ENCODE measurements at places on chromosomes 6 and 20. TPM values are rescaled to one million over a fixed set of nuclear protein-coding genes. Genes with fewer than 3 reads are reported as not detected.

The LHFPL5 gene
- not detected for polyA plus RNA-seq

The SMPDL3A gene
- 8.1 TPM for polyA plus RNA-seq

The C6orf15 gene
- polyA plus RNA-seq = not detected

The TMEM200A gene
- polyA plus RNA-seq = 0.15 TPM

The FRS3 gene
- polyA plus RNA-seq = 3.2 TPM

The PACSIN1 gene
- polyA plus RNA-seq = 12.7 TPM

GRCh38 chr6:118618676-118619377 is 32.6 kb downstream of the CEP85L start:
- peak; percentile 54 for DNase-seq

- DNase-seq = peak; percentile 53
These were observed 58.4 kb downstream of the SYTL3 start for GRCh38 chr6:158708239-158708638.

DNA sequence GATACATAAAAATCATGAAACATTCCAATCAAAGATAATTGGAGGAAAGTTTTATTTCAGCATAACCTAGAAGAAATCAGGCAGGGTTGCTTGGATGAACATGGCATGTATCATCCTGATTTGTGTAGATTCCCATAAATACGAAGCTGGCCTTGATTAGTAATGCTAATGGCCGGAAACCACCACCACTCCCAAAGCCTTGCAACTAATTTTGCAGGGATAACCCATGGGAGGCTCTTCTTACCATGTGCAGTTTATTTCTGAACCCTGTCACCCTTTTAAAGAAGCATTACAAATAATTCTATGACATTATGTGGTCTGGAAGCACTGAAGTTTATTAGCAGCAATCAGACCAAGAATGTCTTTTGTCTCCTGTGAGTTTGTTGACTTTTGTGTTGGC is 80.8 kb downstream of the AIG1 start:
- no peak for DNase-seq

- no peak for DNase-seq
These were observed 42.4 kb downstream of the SSR1 start for GRCh38 chr6:7270320-7271204.

DNA sequence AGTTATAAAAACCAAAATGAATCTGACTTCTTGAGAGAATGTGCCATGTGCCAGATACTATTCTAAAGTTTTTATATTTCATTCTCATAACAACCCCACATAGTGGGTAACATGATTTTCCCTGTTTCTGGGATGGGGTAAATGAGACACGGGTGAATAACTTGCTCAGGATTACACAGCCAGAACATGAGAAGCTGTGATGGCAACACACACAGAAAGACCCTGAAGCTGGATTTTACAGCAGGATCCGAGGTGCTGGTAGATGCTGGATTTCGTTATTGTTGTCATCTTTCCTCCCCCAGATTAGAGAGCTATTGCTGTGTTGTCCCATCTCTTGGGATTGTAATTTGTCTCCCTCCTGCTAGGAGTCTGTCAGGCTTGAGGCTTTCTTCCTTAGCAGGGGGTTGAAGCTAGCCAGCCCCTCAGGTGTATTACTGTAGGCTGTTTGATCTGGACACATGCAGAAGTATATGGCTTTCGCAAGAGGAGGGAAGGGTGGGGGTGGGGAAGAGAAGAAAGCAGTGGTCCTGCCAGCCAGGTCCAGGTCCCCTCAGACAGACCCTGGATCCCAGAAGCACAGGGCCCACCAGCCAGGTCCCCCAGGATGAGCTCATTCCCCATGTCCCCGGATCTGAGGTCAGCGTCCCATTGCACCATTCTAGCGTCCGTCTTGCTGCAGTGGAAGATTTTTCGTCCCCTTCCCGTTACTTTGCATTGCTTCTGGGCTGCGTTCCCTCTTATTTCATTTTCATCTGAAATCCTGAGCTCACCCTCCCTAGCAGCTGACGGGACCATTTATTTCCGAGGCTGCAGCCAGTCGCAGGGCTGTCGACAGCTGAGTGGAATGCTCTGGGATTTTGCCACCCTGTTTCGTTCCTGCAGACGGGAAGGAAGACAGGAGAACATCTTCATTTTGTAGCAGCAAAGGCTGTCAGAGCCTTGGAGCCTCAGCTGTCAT is 7.3 kb upstream of the KCNG1 start:
- peak; percentile 27 for DNase-seq

DNA sequence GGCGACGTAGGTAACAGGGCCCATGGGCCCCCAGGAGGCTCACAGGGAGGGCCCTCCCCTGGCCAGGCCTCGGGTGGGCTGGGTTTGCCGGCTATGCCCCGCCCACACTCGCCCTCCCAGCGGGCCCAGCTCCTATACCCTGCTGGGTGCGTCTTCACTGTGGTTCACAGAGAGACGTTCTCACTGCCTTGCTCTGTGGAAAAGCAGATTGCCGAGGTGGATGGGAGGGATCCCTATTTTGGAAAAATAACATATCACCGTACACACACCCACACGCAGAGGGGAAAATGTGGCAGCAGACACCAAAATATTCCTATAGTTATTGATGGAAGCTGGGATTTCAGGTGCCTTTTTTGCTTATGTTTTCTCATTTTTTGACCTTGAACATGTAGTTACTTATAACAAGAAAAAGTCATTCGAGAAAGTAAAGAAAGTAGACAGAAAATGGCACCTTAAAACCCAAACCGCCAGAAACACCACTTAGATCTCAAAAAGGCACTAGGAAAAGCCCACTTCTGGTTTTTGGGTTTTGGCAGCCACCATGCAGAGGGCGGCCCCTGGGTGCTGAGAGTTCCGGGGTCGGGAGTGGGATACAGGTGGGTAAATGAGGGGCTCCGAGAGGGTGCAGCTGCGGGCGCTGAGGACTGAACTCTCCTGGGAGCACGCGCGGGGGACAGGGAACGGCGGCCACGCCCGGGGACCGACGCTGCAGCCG is 49.4 kb downstream of the TMEM242 start:
- DNase-seq = peak; percentile 53

DNA sequence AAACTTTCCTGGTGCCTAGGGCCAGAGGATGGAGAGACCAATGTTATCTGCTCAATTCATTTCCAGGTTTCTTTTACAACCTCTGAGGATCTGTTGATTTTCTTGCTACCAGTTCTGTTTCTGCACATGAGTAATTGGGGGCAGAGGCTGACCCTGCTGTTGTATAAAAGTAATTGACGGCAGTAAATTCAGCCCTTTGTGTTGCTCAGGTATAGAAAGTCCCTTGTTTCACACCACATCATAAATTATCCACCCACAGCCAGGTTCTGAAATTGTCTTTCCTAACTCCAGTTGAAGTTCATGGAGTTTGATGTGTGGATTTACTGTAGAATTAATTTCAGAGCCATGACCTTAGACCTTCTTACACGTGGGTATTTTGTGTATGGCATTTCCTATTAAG is 107.4 kb upstream of the GRIK2 start:
- no peak for DNase-seq

DNA sequence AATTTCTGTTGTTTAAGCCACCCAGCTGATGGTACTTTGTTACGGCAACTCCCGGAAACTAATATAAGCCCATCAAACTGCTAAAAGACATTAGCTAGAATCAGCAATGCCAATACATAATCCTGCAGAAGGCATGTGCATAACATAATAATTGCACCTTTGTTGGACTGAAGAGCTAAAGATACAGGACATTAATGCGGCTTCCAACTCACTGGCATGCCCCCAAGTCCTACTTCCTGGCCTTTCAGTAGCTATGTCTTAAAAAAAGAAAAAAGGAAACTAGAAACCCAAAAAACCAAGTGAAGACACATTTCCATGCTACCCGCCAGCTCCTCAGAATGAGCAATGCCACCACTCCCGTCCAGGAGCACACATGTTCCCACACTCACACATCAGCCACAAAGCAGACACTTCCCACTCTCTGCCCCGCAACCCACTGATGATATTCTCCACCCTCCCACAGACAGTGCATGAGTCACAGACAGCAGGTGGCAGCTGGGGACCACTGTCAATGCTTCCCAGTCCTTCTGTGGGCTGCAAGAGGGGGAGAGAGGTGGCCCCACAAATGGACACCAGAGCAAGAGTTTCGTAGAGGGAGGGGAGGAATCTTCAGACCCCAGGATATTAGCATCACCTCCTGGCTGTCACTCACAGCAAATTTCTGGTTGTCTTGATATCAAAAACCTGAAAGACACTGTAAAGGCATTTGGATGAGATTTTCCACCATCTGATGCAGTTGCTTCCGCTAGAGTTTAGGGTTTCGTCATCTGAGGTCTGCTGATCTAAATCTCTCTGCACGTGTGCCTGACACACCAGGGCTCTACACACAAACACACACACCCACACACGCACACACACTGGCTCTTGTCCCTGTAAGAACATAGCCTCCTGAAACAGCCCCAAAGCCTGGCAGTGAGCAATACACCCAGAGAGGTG is 32.8 kb downstream of the GFOD1 start:
- peak; percentile 47 for DNase-seq

DNA sequence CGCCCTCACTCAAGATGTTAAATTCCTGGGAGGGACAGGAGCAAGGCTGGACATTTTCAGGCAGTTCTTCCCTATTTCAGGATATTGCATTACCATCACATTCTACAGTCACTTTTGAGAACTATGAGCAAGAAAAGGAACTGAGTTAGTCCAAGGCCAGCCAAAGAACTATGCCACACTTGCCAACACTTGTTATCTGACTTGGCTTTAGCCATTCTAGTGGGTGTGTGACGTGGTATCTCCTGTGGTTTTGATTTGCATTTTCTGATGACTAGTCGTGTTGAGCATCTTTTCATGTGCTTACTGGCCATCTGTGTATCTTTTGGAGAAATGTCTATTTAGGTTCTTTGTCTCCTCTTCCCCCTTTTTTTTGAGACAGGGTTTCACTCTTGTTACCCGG is 12.0 kb downstream of the XRN2 start:
- no peak for DNase-seq

DNA sequence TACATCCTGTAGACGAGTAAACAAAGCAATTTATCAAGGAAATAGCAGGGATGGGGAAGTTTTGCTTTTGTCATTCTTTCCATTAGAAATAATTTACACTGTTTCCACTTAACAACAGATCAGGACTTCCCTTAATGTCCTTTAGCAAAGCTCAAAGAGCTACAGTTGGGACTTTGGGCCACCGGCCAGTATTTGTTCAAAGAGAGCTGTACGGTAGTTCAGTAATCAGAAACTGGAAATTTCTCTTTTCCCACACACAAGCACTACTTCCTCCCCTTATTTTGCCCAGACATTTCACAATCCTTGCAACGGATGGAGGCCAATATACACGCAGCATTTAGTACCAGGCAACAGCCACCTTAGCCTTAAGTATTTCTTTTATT is 12.1 kb upstream of the HINT3 start:
- peak; percentile 69 for DNase-seq

DNA sequence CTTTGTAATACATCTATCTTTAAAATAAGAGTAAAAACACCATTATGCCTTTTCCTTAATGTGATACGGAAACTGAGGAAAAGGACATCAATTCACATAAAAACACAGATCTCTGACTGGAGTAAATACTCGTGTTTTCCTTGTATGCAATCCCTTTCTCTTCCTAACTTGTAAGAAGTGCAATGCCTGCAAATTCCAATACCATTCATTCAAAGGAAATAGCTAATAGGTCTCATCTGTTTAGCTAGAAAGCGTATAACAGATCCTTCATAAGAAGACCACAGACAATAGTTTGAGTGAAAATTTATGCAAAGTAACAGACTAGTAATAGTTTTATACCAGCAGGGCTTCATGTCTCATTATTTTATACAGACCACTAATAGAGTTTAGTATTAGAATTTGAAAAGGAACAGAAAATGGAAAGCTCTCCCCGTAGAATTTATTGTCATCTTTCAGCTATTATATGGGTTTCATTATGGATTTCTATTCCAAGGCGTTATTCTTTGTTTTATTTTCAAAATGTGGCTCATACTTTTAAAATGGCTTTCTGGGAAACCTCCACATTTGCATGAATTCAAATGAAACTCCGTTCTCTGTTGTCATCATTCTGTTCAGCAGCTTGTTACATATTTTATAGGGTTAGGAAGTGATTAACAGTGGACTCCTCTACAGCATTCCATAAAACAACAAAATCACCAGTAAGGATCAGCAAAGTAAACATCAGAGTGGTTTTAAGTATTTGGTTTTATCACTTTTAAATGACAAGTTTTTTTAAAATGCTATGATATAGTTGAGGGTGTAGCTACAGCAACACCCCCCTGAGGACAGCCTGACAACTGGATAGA is 186.7 kb downstream of the BTBD9 start:
- no peak for DNase-seq

DNA sequence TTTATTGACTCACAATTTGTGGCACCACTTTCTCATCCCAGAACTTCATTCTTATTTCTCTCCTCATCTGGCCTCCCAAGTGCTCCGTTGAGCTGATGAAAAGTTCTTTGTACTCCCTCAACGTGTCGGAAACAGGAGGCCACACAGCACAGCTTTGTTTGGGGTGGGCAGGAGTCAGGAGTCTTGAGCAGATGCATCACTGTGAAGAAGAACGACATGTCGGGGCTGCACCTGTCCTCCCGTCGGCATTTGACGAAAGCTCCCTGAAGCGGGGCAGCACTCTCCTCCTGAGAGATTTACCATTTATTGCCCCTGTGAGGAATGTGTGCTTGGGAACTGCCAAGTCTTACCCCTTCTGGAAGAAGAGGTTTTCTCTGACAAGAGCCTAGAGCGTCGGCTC is 28.1 kb downstream of the TAF8 start:
- DNase-seq = no peak

- DNase-seq = no peak
These were observed 168.3 kb upstream of the SPACA1 start for GRCh38 chr6:87879132-87879861.

GRCh38 chr6:15086348-15087158 is 159.3 kb upstream of the JARID2 start:
- DNase-seq = no peak

- no peak for DNase-seq
These were observed 82.8 kb downstream of the FAM83B start for GRCh38 chr6:54929245-54929909.

DNA sequence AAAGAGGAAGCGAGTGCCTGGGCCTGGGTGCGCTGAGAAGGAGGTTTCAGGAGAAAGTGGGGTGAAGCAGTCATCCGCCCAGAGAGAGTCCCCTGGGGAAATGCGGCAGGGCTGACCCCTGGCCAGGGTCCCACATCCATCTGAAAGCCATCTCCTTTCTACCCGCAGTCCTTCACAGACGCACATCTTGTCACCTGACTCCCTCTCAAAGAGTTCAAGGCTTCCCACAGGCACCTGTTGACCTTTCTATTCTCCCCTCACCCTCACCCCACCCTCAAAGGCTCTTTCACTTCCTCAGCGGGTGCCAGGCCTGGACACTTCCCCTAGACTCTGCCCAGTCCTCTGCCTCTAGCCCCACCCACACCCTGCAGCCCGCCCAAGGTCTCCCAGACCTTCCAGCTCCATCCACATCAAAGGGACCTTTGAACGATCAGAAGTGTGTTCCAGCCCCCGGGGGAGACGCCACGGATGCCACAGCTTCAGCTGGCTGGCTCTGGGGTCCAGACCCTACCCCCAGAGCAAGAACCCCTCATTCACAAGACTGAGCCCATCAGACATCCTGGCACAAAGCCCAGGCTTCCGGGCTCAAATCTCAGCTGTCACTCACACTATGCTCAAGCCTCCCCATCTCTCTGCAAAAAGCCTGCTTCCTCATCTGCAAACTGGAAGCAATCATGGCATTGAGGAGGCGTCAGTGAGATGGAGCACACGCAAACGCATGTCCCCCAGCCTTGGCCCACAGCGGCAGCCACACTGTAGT is 2.1 kb downstream of the CTSZ start:
- peak; percentile 64 for DNase-seq
